T-cell (primary cell): ENCODE measurements at places on chromosomes 7 and 10.

- H3K27me3 ChIP-seq: no peaks in the 10 kb centered on the region
- H3K36me3 ChIP-seq: peaks cover 22% of the 10 kb centered on the region
- peak overlapping the region; percentile 32 for H3K27ac ChIP-seq
- H3K4me1 ChIP-seq: peaks cover 18% of the 10 kb centered on the region
Observed at GRCh38 chr7:149284343-149284742, 22.3 kb downstream of the ZNF783 start.

DNA sequence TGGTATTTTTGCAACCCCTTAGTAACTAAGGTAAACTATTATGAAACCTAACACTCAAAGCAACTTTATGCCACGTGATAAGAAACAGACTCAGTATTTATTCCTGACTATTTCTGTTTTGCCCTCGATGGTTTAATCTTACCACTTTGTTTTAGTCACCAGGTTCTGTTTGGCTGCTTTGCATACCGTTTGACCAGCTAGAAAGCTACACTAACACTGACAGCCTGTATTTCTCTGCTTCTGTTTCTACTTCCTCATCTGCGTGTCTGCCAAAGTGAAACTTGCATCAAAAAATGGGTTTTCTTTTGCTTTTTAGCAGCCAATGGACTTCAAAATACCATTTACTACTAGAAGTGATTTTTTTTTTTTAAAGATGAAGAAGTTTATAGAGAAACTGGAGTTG is 802.5 kb downstream of the GRM8 start:
- H3K27me3 ChIP-seq: no peaks in the 10 kb centered on the region
- H3K4me3 ChIP-seq: no peak overlapping the region
- no peaks in the 10 kb centered on the region for H3K36me3 ChIP-seq

- H3K4me3 ChIP-seq: no peak overlapping the region
- H3K27me3 ChIP-seq: no peaks in the 10 kb centered on the region
- H3K27ac ChIP-seq: no peak overlapping the region
- DNase-seq: no peak
Observed at GRCh38 chr7:23787272-23787671, 77.3 kb downstream of the STK31 start.

- no peaks in the 10 kb centered on the region for H3K36me3 ChIP-seq
- H3K27ac ChIP-seq: no peak overlapping the region
- no peaks in the 10 kb centered on the region for H3K27me3 ChIP-seq
- DNase-seq: no peak
Observed at GRCh38 chr10:35613597-35614226, 8.6 kb downstream of the GJD4 start.
